Right forelimb (tissue), 1 donor: ENCODE measurements at places on chromosomes 1 and 21.

DNA sequence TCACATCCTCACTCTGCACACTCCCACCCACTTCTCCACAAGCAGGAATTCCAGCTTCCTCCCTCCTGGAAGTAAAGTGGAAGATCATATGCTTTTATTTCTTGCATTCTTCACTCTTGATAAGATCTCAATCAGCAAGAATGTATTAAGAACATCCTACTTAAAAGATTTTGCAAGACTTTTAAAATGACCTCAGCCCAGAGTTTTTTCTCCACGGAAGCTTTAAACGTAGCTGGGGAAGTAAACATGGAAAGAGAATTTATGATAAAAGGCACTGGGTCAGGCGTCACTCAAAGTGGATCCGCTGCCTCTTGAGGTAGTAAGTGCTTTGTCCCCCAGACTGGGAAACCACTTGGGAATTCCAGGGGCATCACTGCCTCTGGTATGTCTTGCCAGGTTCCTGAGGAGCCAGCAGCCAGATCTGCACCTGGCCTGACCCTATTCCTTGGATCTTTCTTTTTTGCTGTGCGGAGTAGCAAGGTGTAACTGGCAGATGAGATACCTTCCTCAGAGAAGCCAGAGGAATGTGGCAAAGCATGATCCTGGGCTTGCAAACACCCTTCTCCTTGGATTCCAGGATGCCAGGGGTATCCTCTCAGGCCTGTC is 33.9 kb downstream of the CDK18 start:
- DNase-seq = no peak

DNA sequence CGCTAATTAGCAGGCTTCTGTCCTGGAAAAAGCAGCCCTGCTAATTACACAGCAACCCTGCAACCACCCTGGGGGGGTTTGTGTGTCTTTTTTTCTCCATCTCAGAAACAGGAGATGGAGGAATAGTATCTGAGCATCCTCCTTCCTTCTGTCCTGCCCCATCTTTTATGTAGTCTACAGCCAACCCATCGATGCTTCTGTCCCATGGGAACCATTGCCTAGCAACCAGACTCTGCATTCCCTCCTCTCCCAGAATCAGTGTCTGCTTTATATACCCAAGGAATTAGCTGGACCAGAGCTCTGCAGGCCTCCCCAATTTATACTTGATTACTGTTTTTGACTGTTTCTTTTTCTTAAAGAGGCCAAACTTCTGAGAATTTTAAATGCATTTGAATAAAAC is 35.1 kb downstream of the LRRC38 start:
- DNase-seq = no peak

GRCh38 chr1:33089457-33089856 is 8.5 kb downstream of the AZIN2 start:
- no peak for DNase-seq

- DNase-seq = no peak
Observed at GRCh38 chr21:42559326-42559725, 45.7 kb downstream of the SLC37A1 start.

- no peak for DNase-seq
Observed at GRCh38 chr1:2202008-2202575, 7.5 kb upstream of the FAAP20 start.

DNA sequence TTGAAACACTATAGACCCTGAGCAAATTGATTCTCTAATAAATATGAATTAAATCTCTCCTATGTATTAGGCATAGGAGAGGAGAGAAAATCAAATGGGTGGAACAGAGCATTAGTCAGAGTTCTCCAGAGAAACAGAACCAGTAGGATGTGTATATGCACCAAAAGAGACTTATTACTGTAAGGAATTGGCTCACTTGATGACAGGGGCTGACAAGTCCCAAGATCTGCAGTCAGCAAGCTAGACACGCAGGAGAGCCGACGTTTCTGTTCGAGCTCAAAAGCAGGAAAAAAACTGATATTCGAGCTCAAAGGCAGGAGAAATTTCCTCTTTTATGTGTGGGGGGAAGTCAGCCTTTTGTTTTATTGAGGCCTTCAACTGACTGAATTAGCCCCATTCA is 259.2 kb upstream of the KAZN start:
- DNase-seq = no peak

DNA sequence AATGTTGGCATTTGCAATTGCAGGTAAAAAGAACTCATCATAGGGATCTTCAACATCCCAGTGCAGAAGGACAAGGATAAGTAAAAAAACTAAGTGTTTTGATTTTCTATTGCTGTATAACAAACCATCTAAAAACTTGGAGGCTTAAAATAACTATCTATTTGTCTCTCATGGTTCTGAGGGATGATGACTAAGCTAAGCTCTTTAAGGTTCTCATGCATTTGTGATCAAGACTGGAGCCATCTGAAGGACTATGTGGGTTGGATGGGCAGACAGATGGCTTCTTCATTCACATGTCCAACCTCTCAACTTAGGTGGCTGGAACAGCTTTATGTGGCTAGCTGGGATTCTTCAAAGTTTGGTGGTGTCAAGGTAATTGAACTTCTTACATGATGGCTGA is 51.5 kb downstream of the RPL5 start:
- no peak for DNase-seq

- no peak for DNase-seq
Observed at GRCh38 chr1:228540161-228540917, 53.2 kb downstream of the RNF187 start.

GRCh38 chr1:206739411-206740076 is 31.0 kb upstream of the IL19 start:
- no peak for DNase-seq

DNA sequence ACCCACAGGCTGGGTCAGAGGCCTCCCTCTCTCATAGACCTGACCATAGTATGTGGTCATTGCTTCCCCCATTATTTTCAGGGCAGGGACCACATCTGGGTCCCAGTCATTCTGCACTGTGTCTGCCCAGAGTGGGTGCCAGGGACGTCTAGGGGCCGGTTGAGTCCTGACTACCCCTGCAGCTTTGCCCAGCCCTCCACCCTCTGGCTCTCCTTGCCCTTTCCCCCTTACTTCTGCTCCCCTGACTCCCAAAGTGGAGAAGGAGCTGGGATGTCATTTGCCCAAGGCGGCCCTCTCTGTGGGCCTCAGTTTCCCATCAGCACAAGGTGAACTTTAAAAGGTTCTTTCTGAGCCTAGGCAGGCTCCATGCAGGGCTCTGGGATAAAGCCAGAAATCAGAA is 4.3 kb upstream of the TTC22 start:
- peak; percentile 21 for DNase-seq

GRCh38 chr1:185309566-185309965 is 7.5 kb downstream of the IVNS1ABP start:
- no peak for DNase-seq

- no peak for DNase-seq
Observed at GRCh38 chr1:54362881-54363340, 43.3 kb downstream of the SSBP3 start.

DNA sequence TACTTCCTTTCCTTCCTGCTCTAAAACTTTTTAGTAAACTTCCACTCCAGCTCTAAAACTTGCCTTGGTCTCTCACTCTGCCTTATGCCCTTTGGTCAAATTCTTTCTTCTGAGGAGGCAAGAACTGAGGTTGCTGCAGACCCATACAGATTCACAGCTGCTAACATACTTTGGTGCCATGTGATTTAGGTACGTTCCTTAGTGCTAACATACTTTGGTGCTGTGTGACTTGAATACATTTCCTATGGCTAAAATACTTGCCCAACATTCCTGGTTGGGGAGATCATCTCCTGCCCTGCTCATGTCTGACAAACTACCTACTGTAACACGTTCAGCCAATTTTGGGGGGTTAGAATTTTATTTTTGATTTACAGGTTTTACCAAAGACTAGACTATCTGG is 6.8 kb upstream of the ZBTB40 start:
- no peak for DNase-seq

DNA sequence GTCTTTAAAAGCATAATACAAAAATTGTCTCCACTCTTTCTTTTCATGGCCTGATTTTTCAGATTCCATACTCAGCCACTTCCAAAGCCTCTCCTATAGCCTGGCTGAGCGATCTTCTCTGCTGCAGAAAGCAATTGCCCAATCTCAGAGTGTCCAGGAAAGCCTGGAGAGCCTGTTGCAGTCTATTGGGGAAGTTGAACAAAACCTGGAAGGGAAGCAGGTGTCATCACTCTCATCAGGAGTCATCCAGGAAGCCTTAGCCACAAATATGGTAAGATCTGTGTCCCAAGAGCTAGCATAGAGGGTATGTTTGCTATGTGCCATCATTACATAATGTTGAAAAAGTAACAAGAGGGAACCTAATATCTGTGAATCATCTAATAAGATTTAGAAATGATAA is 130.7 kb upstream of the BMP8A start:
- DNase-seq = no peak

GRCh38 chr1:185500001-185500626 is 183.1 kb upstream of the IVNS1ABP start:
- no peak for DNase-seq

DNA sequence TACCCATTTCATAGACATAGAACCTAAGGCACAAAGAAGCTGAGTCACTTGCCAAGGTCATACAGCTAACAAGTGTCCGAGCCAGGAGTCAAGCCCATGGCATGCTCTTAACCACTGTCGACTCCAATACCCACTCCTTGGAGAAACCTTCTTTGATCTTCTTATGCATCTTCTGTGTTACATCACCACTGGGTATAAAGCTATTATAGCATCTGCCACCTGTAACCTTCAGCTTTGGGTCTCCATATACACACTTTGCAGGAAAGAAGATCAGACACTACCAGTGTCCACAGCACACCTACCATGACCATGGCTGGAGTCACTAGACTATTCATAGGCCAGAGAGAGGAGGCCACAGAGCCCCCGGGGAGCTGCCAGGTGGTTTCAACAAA is 29.1 kb downstream of the GPA33 start:
- DNase-seq = no peak

DNA sequence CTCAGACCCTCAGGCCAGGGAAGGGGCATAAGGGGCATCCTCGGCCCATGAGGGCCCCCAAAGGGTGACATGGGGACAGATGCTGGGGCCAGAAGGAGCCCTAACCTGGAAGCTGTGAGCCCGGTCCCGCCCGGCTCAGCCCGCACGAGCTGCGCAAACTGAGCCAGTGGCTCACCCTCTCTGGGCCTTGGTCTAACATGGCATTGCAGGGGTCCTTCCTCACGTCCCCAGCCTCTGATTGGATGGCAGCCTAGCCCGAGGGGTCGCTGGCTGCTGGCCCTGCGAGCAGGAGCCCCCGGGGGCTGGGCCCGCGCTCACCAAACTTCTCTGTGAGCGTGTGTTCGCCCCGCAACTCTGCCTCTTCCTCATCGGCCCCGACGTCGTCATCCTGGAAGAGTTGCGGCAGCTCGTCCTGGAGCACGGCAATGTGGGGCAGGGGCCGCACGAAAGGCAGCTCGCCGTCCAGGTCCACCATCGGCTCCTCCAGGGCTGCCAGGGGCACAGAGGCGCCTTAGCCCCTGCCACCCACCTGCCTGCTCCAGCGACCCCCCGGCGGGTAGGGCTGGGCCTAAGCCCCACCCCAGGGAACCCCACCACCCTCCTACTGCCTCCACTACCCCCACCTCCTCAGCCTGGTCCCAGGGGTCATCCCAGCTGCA is 54.4 kb downstream of the ARHGEF16 start:
- no peak for DNase-seq

DNA sequence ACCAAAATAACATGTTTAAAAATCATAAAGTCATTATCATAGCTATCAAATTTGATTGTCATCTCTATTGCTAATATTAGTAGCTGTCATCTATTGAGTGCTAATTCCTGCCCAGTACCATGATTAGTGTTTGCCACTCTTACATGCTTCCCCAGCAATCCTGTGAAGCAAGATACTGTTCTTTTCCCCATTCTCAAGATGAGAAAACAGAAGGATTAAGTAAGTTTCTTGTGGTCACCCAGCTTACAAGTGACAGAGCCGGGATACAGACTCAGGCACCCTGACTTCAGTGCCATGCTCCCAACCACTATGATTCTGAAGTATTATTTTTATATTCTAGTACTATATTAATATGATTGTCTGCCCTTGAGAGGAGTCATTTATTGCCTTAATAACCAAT is 36.5 kb downstream of the LRRC8C start:
- no peak for DNase-seq

GRCh38 chr1:6499296-6499695 is 7.8 kb upstream of the PLEKHG5 start:
- DNase-seq = no peak

- DNase-seq = no peak
Observed at GRCh38 chr1:67824766-67825165, 8.5 kb downstream of the GNG12 start.

DNA sequence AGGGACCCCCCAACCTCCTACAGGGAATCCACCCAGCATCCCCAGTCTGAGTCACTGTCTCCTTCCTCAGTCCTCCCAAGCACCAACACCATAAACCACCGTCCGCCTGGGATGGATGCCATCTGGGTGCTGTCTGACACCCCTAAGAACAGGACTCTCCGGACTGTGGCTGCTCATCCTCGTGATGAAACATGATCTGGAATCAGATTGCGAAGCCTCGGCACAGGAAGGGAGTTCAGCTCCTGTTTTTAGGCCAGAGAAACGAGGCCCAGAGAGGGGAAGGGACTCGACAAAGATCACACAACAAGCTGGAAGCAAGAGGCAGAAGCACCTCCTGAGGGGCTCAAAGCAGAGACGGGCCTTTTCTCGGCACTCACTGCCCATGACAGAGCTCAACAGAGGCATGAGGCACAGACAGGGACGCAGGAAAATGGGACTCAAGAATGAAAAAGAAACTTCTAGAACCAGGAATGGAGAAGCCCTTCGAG is 8.4 kb downstream of the KCNN3 start:
- DNase-seq = no peak

- DNase-seq = no peak
Observed at GRCh38 chr1:213423041-213423440, 372.0 kb downstream of the RPS6KC1 start.

DNA sequence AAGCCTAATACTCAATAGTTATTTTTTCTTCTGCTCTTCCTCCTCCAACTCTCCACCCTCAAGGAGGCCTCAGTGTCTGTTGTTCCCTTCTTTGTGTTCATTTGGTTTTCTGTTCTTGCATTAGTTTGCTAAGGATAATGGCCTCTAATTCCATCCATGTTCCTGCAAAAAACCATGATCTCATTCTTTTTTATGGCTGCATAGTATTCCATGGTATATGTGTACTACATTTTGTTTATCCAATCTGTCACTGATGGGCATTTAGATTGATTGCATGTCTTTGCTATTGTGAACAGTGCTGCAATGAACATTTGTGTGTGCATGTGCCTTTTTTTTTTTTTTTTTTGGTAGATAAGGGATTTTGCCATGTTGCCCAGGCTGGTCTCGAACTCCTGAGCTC is 6.7 kb downstream of the CENPF start:
- DNase-seq = no peak
